ENCODE measurements at places on chromosomes 1 and 21.

- DNase-seq: no peak
These were observed 67.6 kb downstream of the SEC16B start for GRCh38 chr1:177902266-177902665.

- peak; percentile 44 for DNase-seq
These were observed 816 bp downstream of the EDEM3 start for GRCh38 chr1:184753608-184754475.

GRCh38 chr1:67988066-67988465, 62.4 kb downstream of the DIRAS3 start:
- DNase-seq: no peak

GRCh38 chr1:93976291-93976690, 67.1 kb upstream of the GCLM start:
- no peak for DNase-seq

DNA sequence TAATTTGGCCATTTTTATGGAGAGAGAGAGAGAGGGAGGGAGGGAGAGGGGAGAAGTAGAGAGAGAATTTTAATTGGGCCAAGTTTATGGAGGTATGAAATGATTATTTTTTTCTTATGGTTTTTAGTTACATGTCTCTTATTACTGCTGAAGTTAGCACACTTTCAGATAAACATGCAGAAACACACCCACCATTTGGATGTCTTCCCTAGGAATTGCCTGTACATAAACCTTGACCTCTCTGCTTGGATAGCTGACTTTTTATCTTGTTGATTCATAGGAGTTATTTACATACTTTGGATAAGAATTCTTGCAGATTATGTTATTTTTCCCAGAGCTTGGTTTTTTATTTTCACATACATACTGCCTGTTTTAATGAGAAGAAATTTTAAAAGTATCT, 310.2 kb upstream of the ADAMTS5 start:
- DNase-seq: no peak

DNA sequence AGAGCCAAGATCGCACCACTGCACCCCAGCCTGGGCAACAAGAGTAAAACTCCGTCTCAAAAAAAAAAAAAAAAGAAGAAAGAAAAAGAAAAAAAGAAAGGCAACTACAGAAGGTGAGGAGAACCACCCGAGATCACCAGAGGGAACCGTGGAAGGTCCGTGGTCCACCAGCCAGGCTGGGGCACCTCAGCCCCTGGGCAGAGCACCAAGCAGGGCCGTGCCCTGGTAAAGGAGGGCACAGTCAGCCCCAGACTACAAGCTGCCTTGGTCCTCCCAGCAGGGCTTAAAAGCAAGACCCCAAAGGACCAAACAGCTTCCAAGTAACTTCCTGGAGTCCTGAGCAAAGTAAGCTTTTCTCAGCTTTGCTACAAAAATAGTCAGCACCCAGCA, 8.8 kb upstream of the SAMD11 start:
- no peak for DNase-seq

- DNase-seq: no peak
These were observed 5.7 kb upstream of the POGZ start for GRCh38 chr1:151465026-151465425.

GRCh38 chr21:42107177-42107880, 36.2 kb downstream of the UMODL1 start:
- DNase-seq: no peak

GRCh38 chr1:1059494-1060280, 14.4 kb downstream of the RNF223 start:
- DNase-seq: peak; percentile 67

GRCh38 chr1:55010887-55011217, 12.1 kb downstream of the BSND start:
- DNase-seq: no peak

GRCh38 chr1:109256085-109256484, 6.7 kb downstream of the CELSR2 start:
- DNase-seq: no peak

GRCh38 chr1:225973158-225973557, 26.0 kb downstream of the SDE2 start:
- peak; percentile 81 for DNase-seq

DNA sequence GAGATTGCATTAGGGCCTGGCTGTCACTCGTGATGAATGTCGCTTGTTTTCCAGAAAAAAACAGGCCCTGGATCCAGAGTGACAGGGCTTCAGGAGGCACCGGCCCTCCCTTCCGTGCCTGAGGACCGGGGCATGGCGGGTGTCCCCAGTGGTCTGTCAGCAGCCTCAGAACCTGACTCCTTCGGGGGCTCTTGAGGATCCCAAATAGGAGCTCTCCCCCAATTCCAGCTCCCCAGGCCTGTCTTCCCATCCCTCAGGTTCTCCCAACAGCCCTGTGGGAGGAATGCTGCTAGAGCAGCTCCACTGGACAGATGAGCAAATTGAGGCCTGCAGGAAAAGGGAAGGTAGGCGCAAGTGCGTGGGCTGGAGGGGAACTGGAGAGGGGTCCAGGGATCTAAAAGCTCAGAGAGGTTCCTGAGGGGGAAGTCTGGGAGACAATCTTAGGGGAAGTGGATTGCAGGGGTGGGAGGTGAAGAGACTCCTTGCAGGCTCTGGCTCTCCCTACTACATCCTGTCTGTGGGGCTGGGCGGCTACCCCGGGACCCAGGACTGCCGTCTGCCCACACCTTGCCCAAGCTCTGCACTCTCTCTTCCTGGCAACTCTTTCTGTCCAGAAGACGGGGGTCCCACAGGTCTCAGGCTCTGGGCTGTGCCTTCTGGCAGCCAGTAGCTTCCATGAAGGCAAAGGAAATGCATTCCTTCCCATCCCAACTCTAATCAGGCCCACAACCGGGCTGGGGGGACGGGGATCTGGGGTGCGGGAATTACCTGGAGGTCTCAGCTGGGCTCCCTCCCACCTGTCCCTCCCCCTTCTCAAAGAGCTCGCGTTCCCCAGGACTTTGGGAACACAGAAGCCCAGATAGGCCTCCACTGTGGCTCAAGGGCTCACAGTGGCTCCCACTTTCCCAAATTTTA, 105.7 kb upstream of the CASZ1 start:
- no peak for DNase-seq

DNA sequence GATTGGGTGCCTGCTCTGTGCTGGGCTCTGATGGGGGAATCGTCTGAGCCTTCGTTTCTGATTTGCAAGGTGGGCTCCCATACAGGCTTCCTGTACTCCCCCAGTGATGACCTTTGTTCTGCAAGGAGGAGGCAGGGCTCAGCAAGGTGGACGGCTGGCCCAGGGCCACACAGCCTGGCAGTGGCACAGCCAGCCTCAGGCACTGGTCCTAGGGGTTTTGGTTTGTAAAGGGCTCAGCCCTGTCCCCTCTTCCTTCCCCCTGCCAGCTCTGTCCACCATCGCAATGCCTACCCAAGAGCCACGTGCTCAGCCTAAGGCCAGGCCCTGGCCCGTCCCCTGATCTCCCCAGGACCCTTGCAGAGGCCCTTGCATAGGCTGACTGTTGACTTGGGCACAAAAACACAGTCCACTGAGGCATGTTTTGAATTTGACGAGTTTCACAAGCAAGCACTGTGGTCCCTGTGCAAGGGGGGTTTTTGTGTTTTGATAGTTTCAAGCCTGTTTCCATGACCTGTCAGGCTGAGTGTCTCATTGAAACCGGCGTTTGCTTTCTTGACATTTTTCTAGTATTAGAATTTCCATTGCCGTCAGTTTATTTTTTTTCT, 39.5 kb upstream of the TNFRSF1B start:
- no peak for DNase-seq

- no peak for DNase-seq
These were observed 16.8 kb downstream of the SUCO start for GRCh38 chr1:172549621-172550280.

DNA sequence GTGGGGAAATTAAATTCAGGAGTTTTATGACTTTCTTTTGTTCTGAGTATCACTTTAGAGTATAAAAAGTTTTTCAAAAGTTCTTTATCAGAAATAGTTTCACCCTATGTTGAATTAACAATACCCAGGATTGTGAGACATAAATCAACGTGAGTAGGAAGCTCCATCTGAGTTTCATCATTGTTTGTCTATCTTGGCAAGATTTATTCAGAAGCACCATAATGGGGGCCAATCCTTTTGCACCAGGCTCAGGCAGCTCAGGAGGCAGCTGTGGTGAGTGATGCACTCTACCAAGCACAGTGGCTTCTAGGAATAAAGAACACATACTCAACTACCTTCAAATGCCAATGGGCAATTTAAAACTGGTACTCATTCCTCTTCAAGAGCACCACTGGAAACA, 12.0 kb downstream of the CREG1 start:
- no peak for DNase-seq

DNA sequence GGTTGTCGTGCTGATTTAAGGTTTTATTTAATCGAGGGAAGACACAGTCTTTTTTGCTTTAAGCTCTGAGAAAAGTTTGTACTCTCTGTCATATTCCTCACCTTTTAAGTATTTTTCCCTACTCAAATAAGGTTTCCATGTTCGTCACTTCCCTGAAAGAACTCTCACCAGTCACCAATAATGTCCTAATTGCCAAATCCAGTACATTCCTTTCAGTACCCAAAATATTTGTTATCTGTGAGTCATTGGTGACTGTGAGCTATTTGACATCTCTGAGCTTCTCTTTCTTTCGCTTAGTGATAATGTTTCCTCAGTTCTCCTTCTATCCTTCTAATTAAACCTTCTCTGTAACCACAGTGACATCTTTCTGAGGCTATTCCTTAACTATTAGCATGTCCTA, 874.2 kb upstream of the ADGRL2 start:
- DNase-seq: no peak

DNA sequence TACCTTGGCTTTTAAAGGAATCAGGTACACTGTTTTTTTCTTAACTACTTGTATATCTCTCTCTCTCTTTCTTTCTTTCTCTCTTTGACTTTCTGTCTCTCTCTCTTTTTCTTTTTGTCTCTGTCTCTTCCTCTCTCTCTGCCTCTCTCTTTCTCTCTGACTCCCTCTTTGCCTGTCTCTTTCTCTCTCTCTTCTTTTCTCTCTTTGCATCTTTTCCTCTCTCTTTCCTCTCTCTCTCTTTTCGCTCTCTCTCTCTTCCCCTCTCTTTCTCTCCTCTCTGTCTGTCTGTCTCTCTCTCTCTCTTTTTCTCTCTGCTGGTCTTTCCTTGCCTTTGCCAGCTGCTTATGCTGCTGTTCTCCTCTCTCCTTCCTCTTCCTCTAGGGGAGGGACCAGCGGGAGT, 143.2 kb downstream of the TRIM33 start:
- DNase-seq: no peak

- DNase-seq: no peak
These were observed 5.1 kb downstream of the ZNF692 start for GRCh38 chr1:248853663-248854375.

DNA sequence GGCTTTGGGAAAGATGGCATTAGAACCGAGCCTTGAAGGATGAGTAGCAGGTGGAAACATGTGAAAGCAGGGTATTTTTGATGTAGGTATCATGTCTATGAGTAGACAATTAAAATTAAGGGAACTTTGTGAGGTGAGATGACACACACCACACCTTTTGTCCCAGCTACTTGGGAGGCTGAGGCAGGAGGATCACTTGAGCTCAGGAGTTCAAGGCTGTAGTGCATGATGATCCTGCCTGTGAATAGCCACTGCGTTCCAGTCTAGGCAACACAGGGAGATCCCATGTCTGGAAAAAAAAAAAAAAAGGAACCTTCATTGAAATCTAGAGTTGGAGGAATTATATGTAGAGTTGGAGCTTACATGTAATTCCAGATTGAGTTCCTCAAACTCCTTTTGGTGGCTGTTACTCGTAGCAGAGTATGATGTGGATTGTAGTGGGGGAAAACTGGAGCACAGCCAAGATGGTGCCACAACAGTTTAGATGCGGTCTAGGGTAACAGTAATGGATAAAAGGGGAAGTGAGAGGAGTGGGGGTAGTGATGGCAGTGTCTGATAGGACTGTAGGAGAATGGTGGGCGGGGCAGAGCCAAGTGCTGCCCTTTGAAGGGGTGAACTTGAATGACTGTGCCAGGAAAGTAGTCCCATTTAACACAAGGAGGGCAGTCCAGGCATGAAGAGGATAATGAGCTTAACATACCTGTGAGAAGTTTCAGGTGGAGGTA, 17.4 kb downstream of the AK4 start:
- DNase-seq: no peak

DNA sequence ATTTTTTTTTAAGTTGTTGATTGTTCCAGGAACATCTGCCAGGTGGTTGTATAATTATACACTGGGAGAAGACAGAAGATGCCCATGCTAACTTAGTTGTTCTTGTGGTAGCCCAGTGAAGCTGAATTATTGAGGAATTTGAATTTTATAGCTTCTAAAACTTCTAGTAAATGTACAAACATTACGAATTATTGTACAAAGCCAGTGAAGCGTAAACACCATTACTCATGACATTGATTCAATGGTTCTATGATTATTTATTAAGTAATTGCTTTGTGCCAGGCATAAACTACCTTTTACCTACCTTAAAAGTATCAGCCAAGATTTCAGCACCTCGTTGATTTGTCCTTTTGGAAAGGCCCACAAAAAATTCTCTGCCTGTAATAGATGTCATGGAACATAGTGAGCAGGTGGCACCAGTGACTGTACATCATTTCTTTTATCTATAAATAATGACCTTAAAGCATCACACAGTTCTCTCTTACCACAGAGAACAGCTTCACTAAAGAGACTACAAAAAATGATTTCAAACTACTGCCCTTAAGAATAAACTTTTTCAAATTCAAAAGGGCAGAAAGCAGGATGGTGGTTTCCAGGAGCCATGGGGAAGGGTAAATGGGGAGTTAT, 74.9 kb upstream of the BCL10 start:
- no peak for DNase-seq

DNA sequence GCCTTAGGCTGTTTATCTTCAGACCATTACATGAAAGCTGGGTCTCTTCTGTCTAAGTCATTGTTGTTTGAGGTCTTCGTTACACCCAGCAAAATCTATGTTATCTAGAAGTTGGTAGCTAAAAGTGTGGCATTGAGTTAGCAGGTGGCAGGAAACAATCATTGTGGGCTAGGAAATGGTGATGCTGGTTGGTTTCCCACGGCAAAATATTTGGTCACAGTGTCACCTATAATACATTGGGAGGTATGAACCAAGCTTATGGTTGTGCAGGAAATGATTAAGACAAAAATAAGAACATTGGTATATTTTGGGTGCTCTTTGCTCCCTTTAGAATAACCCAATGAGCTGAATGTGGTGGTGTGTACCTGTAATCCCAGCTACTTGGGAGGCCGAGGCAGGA, 169.7 kb downstream of the TRIM33 start:
- DNase-seq: no peak

DNA sequence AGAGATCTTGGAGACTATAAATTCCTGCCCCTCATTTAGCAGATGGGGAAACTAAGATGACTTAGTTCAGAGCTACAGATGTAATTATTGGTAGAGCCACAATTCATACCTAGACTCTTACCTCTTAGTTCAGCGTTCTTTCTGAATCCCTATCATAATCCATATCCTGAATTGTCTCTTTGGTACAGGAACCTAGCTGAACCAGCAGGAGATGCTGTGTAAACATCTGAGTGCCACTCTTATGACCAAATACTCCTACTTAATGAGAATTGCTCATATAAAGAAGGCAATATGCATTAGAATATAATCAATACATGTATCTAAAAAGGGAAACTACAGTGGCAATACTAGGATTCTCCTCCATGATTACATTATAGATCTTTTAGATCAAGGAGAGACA, 459.0 kb downstream of the SIPA1L2 start:
- DNase-seq: peak; percentile 15

GRCh38 chr1:209319549-209319948, 264.0 kb upstream of the CAMK1G start:
- DNase-seq: no peak

- no peak for DNase-seq
These were observed 6.5 kb downstream of the EPS15 start for GRCh38 chr1:51512606-51513005.

All from NCI-H146 (cell line).